ENCODE measurements at places on chromosomes 11 and 22.

GRCh38 chr11:112050721-112051120, 23.1 kb downstream of the PIH1D2 start:
- DNase-seq: no peak

DNA sequence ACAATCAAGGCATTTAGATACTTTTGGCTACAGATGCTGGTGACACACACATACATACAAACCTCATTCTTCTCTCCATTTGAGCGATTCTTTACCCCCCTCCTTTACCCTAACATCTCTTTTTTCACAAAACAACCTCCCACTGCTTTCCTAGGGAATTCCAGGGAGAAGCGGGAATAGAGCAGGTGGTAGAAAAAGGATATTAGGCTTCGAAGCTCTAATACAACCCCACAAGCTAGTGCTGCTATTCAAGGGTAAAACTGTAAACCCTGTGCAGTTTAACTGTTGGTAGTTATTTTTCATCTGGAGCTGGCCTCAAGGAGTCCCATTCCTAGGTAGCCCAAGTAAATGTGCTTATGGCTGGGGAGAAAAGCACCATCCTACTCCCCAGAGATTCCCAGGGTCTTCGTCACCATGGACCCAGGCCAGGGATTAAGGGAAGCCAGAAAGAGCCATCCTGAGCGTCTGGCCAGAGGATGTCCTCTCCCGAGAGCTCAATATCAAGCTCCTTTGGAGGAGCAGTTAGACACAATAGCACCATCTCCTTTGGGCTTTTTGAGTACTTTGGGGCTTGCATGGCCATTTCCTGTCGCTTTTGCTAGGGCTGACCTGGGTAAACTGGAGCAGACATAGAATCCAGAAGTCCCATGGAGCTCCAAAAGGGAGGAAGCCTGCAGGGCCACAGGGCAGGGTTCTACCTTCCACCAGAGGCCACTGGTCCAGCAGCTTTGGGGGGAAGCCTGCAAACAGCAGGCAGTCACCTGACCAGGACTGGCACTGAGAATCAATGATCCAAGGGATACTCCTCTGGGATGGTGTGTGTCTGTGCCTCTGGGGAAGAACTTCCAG, 3.1 kb downstream of the MAML2 start:
- no peak for DNase-seq

- DNase-seq: no peak
Observed at GRCh38 chr11:106022795-106023275, 795 bp upstream of the MSANTD4 start.

DNA sequence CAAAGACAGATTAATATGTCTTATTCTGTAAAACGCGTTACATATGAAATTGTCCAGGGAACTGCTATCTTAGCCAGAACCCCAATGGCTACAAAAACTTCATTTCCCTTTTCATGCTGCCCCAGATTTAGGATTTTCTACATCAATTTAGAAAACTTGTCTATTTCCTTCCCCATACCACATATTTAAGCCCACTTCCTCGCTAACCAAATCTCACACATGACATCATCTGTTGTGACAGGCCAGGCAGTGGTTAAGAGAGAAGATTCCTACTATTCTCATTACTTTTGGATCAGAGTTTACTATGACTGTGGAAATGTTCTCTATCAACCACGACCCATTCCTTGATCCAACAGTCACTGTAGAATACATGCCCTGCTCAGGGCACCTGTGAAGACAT, 15.9 kb downstream of the CCDC82 start:
- DNase-seq: no peak

- no peak for DNase-seq
Observed at GRCh38 chr11:102813484-102813883, 15.5 kb upstream of the MMP1 start.

GRCh38 chr11:19994672-19995071, 165.6 kb downstream of the DBX1 start:
- no peak for DNase-seq

GRCh38 chr11:1393038-1393710, 3.4 kb downstream of the BRSK2 start:
- DNase-seq: no peak

DNA sequence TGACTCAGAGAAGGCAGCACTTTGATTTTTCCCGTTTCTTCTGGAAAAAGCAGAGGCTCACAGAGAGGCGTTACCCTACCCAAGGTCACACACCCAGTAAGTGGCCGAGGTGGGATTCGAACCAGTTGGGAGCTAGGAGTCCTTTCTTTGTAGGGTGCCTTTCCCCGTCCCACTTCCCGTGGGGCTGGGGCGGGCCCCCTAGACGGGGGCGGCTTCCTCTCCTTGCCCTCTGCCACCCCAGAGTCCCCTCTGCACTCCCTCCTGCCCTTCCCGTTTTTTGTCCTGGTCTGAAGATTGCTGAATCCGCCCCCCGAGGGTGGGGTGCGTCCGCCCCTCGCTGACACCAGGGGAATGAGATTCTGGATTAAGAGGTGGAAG, 747 bp downstream of the TPCN2 start:
- DNase-seq: no peak

DNA sequence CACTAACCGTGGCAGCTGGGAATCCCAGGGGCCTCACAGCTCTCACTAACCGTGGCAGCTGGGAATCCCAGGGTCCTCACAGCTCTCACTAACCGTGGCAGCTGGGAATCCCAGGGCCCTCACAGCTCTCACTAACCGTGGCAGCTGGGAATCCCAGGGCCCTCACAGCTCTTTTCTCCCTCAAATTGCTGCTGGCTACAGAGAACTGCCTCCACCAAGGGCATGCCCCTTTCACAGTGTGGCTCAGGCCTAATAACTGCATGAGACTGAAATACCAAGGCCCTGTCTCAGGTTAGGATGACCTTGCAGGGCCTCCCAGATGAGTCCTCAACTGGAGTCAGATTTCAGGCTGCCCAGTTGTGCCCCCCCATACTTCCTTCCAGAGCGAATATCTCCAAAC, 35.1 kb upstream of the GGTLC2 start:
- DNase-seq: peak; percentile 14

DNA sequence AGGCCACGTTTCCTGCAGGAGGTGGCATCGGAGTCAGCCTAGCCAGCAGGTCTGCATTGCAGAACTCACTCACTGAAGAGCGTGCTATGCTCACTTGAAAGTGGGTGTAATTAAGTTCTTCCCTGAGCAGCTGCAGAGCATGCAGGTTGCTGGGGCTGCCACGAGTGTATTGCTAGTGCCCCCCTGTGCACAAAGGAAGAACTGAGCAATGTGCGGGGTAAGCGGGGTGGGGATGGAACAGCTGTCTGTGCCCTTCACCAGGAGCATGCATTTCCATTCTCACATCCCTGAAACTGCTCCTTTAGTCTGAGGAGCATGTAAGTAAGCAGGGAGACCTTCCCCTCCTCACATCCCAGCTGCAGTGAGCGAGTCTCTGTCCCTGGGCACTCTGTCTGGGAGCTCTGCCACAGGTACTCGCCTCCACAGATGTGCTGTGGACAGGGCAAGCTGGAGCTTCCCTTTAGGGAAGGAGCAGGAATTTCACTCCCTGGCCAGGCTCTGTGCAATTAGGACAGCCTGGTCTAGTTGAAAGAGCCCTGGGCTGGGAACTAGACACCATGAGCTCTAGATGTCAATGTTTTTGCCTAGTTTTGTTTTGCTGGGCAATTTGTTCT, 1031.8 kb downstream of the NTM start:
- DNase-seq: peak; percentile 47

GRCh38 chr11:128574576-128575011, 12.8 kb downstream of the ETS1 start:
- no peak for DNase-seq

DNA sequence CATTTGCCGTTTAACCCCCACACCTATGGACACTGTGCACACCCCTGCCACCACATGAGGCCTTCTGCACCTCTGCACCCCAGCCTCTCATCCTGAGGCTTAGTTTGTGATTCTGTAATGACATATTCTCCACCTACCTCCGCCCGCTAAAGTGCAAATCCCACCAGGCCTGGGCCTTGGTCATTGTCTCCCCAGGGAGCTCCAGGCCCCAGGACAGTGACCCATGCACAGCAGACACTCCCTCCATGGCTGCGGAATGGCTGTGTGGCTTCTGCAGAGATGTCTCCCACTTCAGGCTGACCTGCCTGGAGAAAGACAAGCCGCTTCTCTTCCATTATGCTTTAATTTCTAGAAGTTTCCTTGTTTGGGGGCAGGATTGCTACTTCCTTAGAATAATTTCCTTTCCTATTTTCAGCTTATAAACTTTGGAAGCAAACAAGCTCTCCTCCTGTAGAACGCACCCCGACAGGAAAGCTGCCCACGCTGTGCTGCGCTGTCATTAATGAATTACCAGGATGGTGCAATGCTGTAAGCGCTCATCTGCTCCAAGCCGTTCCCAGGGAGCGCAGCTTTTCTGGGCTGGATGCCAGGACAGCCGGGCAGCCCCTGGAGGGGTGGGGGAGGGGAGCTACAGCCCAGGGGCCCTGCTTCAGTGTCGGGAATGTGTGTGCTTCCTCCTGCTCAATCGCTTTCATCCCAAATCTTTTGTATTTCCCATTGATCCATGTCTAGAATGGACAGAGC, 618.0 kb downstream of the BRD1 start:
- no peak for DNase-seq

Data from nephron progenitor cell (in vitro differentiated cells).